Hepatocyte (in vitro differentiated cells): ENCODE measurements at places on chromosomes 5 and 9.

- peak; percentile 34 for DNase-seq
These were observed 294.9 kb upstream of the IRX1 start for GRCh38 chr5:3300726-3301125.

- no peak for DNase-seq
These were observed 98.9 kb downstream of the MAN2A1 start for GRCh38 chr5:109788596-109788995.

GRCh38 chr5:452978-453710 is 10.2 kb downstream of the EXOC3 start:
- no peak for DNase-seq

DNA sequence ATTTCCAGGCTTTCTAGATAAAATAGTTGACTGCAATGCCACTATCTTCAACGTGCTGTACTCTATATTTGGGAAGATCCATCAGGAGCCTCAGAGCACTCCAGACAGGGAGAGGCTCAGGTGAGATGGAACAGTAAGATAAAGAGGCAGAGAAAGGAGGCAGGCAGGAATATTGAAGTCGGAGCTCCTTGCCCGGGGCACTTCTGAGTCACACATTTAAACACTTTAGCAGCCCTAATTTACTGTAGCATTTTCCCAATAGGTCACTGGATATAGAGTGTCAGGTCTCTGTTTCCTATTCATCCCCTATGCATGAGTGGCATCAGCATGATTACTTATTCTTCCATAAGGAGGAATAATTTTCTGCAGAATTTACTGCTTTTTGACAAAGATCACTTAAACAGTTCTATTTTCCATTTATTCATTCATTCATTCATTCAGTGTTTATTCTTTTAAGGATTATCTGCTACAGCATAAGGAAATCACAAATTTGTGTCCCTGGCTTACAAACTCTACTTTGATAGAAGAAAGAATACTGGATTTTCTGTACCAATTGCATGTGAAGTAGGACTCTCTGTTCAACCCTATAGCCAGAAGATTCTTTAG is 170.7 kb downstream of the MAPKAP1 start:
- DNase-seq: no peak

GRCh38 chr5:175452166-175452565 is 8.2 kb upstream of the DRD1 start:
- DNase-seq: no peak
